ENCODE measurements at places on chromosomes 7 and 10.

GRCh38 chr10:26574783-26575182 is 122.7 kb upstream of the PDSS1 start:
- no peak for DNase-seq

DNA sequence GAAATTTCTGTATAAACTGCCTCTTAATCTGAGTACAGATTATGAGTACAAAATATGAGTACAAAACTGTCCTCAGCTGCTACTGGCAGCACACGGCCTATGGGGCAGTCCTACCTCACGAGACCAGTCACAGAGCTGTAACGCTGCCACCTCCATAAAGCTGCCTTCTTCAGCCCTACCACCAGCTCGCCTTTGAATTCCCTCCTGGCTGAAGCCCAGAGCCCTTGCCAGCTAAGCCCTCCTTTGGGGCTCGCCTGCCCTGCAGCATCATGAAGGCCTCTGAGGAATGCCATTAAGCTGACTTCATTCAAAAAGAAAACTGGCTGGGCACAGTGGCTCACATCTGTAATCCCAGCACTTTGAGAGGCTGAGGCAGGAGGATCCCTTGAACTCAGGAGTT is 180.0 kb upstream of the SH2B2 start:
- DNase-seq: no peak

GRCh38 chr10:21334891-21335696 is 190.4 kb downstream of the SKIDA1 start:
- no peak for DNase-seq

GRCh38 chr7:28588602-28589001 is 176.3 kb downstream of the CREB5 start:
- DNase-seq: no peak

- DNase-seq: no peak
Observed at GRCh38 chr7:84642611-84643010, 448.0 kb upstream of the SEMA3A start.

DNA sequence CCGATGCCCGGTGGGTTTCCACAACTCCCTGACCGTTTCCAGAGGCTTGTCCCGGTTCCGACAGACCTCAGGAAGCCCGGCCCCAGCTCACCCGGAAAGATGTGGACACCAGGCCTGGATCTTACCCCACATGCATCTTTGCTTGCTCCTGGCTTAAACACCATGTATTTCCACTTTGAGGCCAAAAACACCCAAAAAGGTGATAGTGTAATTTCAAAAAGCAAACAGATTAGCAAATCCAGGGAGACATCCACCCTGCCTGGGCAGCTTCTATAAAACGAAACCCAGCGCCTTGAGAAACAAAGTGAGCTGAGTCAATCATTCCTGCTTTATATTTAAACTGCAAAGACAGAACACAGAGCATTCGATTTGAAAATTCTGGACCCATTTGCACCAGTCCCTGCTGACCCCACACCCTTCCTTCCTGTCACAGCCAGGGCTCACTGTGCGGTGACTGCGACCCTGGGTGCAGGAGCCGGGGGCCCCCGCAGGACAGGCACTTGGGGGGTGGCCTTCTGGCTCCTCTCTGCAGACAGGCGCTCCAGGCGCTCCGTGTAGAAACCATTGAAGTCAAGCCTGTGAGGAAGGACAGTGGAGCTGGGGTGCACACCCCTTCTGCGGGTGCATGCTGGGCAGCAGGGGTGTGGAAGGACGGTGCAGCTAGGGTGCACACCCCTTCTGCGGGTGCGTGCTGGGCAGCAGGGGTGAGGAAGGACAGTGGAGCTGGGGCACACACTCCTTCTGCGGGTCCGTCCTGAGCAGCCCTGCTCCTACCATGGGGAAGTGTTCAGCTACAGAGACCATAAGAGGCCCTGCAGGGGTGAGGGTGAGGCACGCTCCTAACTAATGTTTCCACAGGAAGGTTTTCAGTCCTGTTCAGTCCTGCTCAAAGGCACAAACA is 2.9 kb upstream of the ADAM8 start:
- no peak for DNase-seq

DNA sequence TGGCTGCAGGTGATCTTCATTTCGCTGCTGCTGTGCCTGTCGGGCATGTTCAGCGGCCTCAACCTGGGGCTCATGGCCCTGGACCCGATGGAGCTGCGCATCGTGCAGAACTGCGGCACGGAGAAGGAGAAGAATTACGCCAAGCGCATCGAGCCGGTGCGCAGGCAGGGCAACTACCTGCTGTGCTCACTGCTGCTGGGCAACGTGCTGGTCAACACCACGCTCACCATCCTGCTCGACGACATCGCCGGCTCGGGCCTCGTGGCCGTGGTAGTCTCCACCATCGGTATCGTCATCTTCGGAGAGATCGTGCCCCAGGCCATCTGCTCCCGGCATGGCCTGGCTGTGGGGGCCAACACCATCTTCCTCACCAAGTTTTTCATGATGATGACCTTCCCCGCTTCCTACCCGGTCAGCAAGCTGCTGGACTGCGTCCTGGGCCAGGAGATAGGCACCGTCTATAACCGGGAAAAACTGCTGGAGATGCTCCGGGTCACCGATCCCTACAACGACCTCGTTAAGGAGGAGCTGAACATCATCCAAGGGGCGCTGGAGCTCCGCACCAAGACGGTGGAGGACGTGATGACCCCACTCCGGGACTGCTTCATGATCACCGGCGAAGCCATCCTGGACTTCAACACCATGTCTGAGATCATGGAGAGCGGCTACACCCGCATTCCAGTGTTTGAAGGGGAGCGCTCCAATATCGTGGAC is 1.3 kb downstream of the CNNM2 start:
- no peak for DNase-seq

Measured in activated CD8-positive, alpha-beta memory T cell treated with anti-CD3 and anti-CD28 coated beads for 4 hours (primary cell).